Osteoblast (primary cell): ENCODE measurements at places on chromosomes 2 and 18. TPM values are rescaled to one million over a fixed set of nuclear protein-coding genes. Genes with fewer than 3 reads are reported as not detected.

ABCB11 gene
- under 0.01 TPM in 1 of 2 replicates, not detected in the other for total RNA-seq

REG3G gene
- not detected in 2 replicates for total RNA-seq

PIEZO2 gene
- 6.5 and 46.7 TPM in 2 replicates for total RNA-seq

GRCh38 chr18:3985020-3985419, 470.1 kb downstream of the DLGAP1 start:
- H3K4me3 ChIP-seq = no peak overlapping the region
- no peak for DNase-seq
- H3K27me3 ChIP-seq = no peaks in the 10 kb centered on the region
- H3K36me3 ChIP-seq = no peaks in the 10 kb centered on the region
- H3K27ac ChIP-seq = no peak overlapping the region

GRCh38 chr2:45919711-45920111, 268.2 kb downstream of the PRKCE start:
- no peaks in the 10 kb centered on the region for H3K4me1 ChIP-seq
- no peak overlapping the region for H3K4me3 ChIP-seq
- no peak overlapping the region for H3K27ac ChIP-seq
- no peaks in the 10 kb centered on the region for H3K36me3 ChIP-seq
- peak; percentile 76 for DNase-seq

DNA sequence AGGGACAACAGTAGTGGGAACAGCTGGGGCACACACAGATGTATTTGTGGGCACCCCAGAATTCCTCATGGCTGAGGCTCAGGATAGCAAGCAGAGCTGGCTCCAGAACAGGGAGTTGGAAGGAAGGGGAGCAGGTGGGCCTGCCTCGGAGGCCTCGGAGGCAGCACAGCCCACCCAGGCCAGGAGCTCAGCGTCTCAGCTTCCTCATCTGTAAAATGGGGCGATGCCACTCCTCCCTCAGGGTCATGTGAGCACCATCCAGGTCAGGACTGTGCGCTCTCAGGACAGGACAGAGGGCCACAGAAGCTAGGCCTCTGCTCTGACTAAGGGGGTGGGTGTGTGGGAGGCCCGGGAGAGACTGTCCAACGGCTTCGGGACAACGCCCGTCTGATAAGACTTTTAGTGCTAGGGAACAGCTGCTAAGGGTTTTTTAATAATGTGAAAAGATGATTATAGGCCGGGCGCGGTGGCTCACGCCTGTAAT, 106.2 kb downstream of the HDAC4 start:
- H3K27ac ChIP-seq = no peak overlapping the region
- H3K4me1 ChIP-seq = peaks cover 13% of the 10 kb centered on the region
- H3K27me3 ChIP-seq = no peaks in the 10 kb centered on the region
- H3K36me3 ChIP-seq = no peaks in the 10 kb centered on the region
- H3K4me3 ChIP-seq = no peak overlapping the region
- DNase-seq = peak; percentile 35

DNA sequence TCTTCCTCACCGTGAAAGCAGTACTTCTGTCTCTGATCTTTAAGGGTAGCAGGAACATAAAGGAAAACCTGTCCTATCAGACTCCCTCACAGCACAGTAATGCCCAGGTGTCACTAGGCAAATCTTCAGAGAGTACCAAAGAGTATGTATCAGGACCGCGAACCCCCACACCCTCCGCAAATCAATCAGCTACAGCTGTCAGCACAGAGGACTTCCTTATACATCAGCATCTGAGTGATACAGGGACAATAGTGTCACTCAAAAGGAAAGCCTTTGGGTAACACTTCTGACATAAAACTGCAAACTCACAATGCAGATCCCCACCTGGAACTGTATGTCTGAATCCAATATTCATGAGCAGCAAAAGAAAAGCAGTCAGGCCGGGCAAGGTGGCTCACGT, 2.6 kb downstream of the AFG3L2 start:
- H3K27ac ChIP-seq = no peak overlapping the region
- H3K27me3 ChIP-seq = no peaks in the 10 kb centered on the region

DNA sequence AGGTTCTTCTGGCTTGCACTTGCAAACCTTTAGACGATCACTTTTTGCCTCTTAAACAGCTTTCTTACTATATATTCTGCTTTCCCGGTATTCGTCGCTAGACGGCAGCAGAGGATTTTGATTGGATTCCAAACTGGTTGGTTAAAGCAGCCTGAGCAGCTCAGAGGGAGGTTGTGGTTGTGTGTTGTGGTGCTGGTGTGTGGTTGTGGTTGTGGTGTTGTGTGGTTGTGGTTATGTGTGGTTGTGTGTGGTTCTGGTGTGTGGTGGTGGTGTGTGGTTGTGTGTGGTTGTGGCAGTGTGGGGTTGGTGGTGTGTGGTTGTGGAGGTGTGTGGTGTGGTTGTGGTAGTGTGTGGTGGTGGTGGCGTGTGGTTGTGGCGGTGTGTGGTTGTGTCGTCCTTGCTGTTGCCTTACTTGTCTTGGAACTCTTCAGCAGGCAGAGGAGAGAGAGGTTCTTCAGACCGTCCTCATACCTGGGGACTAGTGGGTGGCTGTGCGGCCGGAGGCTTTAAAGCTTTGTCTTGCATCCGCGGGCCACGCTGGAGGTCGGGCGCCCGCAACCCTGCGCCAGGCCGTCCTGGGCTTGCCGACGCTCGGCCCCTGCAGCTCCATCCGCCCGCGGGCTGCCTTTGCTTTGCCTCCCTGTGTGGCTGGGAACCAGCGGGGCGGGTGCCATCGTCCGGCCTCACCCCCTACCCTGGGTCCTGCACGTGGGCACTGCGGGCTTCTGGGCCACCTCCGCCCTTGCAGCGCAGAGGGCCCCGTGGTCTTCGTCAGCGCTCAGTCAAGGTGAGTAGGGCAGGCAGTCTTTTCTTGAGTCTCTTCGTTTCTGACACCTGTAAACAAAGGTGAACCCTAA, 190.8 kb downstream of the ARHGAP28 start:
- H3K27ac ChIP-seq = no peak overlapping the region
- peak; percentile 89 for DNase-seq
- H3K4me3 ChIP-seq = no peak overlapping the region

GRCh38 chr2:145815933-145816332, 1296.0 kb upstream of the ZEB2 start:
- no peaks in the 10 kb centered on the region for H3K36me3 ChIP-seq
- peaks cover 11% of the 10 kb centered on the region for H3K4me1 ChIP-seq
- no peak overlapping the region for H3K4me3 ChIP-seq
- H3K27me3 ChIP-seq = no peaks in the 10 kb centered on the region
- no peak overlapping the region for H3K27ac ChIP-seq

DNA sequence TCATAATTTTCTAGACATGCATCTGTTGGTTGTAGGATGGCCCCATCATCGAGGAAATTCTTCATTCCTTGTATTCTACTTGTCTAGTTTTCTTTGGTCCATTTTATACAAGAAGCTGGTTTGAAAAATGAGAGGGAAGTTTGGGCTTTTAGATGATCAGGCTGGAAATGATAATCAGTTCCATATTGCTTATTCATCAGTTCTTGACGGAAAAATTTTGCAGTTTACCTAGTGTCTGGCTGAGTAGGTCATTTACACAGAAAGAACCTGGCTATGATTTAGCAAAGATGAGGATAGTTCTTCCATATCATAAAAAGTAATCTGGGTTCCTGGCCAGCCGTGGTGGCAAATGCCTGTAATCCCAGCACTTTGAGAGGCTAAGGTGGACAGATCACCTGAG, 374.9 kb downstream of the LRRTM1 start:
- H3K36me3 ChIP-seq = no peaks in the 10 kb centered on the region
- DNase-seq = no peak
- H3K27me3 ChIP-seq = no peaks in the 10 kb centered on the region
- H3K4me3 ChIP-seq = no peak overlapping the region
- H3K4me1 ChIP-seq = no peaks in the 10 kb centered on the region

DNA sequence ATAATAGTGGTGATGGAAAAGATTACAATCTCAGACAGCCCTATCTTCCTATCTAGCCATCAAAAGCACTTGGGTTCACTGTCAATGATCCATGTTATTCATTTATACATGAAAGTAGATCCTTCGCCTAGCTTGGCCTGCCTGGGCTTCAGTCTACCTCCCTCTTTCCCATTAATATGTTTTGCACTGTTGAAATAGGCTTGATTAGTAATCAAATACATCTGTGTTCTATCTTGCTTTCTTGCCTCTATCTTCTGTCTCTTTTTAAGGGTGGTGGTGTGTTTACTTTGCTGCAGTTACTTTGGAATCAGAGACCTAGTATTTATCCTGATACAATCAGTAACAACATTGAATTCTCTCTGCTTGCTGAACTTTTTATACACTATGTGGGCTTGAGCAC, 521.2 kb downstream of the TNS1 start:
- DNase-seq = no peak
- H3K36me3 ChIP-seq = no peaks in the 10 kb centered on the region
- no peaks in the 10 kb centered on the region for H3K27me3 ChIP-seq
- no peaks in the 10 kb centered on the region for H3K4me1 ChIP-seq
- no peak overlapping the region for H3K4me3 ChIP-seq

DNA sequence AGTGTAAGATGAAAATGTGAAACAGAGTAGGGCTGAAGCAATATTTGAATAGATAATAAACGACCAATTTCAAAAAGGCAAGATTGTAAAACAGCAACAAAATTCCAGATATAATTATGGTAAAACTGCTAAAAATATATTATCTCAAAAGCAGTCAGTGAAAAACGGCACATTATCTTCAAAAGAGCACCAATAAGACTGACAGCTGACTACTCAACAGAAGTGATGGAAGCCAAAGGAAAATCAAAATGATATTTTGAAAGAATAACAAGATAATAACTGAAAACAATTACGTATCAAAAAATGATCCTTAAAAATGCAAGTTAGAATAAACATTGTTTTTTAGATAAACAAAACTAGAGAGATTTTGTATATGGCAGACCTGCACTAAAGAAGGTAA, 920.6 kb upstream of the FAM98A start:
- no peaks in the 10 kb centered on the region for H3K4me1 ChIP-seq
- no peak overlapping the region for H3K4me3 ChIP-seq
- H3K27me3 ChIP-seq = no peaks in the 10 kb centered on the region
- H3K36me3 ChIP-seq = no peaks in the 10 kb centered on the region
- no peak for DNase-seq

DNA sequence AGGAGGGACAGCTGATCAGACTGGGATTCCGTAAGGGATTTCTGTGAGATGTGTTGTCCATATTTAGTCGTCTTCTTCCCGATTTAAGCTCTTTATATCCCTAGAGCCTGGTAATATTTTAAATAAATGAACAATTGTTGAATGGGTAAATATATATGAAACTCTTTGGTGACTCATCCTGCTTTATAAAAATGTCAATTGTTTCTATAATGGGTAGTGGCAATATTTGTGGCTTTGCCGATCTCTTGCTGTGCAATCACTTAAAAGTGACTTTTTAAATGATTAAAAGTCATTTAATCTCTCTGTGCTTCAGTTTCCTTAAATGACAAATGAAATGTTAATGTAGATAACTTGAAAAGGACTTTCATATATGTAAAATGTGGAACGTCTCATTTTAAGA, 339.2 kb downstream of the RNF144A start:
- DNase-seq = no peak
- no peak overlapping the region for H3K27ac ChIP-seq

- H3K36me3 ChIP-seq = no peaks in the 10 kb centered on the region
- no peaks in the 10 kb centered on the region for H3K4me1 ChIP-seq
- no peaks in the 10 kb centered on the region for H3K27me3 ChIP-seq
Observed at GRCh38 chr18:76391746-76392145, 103.3 kb downstream of the ZNF516 start.

GRCh38 chr2:108454440-108454839, 5.4 kb downstream of the GCC2 start:
- no peaks in the 10 kb centered on the region for H3K27me3 ChIP-seq
- no peak overlapping the region for H3K27ac ChIP-seq
- peaks cover 6% of the 10 kb centered on the region for H3K4me1 ChIP-seq
- peak; percentile 8 for DNase-seq
- peaks cover 42% of the 10 kb centered on the region for H3K36me3 ChIP-seq
- H3K4me3 ChIP-seq = no peak overlapping the region

DNA sequence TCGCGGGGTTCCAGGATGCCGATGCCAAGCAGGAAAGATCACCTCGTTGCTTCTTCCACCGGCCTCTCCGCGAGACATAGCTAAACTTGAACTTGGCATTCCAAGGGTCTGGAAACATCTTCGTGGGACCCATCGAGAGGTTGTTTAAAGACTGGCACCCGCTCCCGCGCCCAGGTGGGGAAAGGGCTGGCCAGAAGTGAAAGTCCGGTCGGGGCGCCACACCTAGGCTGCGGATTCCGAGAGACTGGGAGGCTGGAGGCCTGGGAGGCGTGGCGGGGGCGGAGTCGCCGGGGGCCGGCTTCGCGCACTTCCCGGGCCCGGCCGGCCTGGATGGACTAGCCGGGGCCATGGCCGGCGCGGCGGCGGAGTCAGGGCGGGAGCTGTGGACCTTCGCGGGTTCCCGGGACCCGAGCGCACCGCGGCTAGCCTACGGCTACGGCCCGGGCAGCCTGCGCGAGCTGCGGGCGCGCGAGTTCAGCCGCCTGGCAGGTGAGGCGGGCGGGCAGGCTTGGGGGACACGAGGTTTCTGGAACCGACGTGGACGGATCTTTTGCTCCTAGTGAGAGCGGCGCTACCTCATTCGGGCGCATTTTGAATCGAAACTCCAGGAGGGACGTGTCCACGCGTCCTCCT, at the start of gene MOCOS:
TSS of gene MOCOS (plus strand) at position 305 of the 633 bp plus-strand sequence. CDS start at position 348, 43 bp downstream.
- no peaks in the 10 kb centered on the region for H3K36me3 ChIP-seq
- peaks cover 3% of the 10 kb centered on the region for H3K4me1 ChIP-seq
- peak within 1 kb of the TSS; percentile 62 for H3K27ac ChIP-seq
- H3K27me3 ChIP-seq = no peaks in the 10 kb centered on the region
- peak; percentile 98 for DNase-seq
- H3K4me3 ChIP-seq = peak within 1 kb of the TSS; percentile 96

GRCh38 chr2:155115846-155116245, 417.4 kb downstream of the KCNJ3 start:
- no peak overlapping the region for H3K4me3 ChIP-seq
- no peak for DNase-seq
- no peaks in the 10 kb centered on the region for H3K36me3 ChIP-seq
- no peaks in the 10 kb centered on the region for H3K4me1 ChIP-seq
- H3K27me3 ChIP-seq = no peaks in the 10 kb centered on the region
